Endodermal cell (in vitro differentiated cells): ENCODE measurements at places on chromosomes 5 and 9. TPM values are rescaled to one million over a fixed set of nuclear protein-coding genes. Genes with fewer than 3 reads are reported as not detected.
A peak's percentile ranks its signal among the peaks of the same experiment; 100 is the strongest.

The PCDHA12 gene
- total RNA-seq: 8.9 to 11.7 TPM (median 11.2 TPM) in 3 replicates

DNA sequence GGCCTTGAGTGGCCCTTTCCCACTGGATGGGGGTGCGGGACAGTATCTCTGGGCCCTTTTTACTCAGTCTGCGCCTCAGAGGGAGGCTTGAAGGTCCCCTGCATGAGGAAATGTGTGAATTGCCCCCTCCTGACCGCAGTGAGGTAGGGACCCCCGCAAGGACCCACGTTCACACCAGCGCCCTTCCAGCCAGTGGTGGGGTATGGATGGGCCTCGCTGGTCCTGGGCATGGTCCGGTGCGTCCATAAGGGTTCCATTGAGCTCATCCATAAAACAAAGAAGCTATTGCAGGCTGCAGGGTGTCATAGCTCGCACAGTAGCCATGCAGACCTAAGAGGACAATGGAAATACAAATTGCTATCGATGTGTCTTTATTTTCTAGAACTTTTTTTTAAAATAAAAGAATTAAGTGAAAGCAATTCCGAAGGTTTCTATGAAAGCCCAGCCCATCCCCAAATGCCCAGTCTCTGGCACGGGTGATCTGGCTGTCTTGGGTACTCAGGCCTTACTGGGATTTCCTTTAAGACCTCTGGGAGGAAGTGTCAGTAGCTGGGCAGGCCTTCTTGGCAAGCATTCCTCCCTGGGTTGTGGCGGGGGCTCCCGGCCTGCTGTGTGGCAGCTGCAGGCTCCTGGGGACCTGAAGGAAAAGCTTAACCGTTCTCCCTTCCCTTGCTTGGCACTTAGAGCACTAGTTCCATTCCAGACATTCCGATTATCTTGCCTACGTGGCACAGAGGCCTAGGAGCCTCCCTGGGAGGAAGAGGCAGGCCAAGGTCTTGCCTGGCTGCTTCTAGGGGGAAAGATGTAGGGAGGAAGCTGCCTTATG is 1.5 kb upstream of the SEMA5A start:
- peak overlapping the region; percentile 97 for H3K4me3 ChIP-seq
- peaks cover 3% of the 10 kb centered on the region for H3K4me1 ChIP-seq
- peaks cover 59% of the 10 kb centered on the region for H3K36me3 ChIP-seq
- H3K27ac ChIP-seq: peak overlapping the region; percentile 30
- no peaks in the 10 kb centered on the region for H3K27me3 ChIP-seq

DNA sequence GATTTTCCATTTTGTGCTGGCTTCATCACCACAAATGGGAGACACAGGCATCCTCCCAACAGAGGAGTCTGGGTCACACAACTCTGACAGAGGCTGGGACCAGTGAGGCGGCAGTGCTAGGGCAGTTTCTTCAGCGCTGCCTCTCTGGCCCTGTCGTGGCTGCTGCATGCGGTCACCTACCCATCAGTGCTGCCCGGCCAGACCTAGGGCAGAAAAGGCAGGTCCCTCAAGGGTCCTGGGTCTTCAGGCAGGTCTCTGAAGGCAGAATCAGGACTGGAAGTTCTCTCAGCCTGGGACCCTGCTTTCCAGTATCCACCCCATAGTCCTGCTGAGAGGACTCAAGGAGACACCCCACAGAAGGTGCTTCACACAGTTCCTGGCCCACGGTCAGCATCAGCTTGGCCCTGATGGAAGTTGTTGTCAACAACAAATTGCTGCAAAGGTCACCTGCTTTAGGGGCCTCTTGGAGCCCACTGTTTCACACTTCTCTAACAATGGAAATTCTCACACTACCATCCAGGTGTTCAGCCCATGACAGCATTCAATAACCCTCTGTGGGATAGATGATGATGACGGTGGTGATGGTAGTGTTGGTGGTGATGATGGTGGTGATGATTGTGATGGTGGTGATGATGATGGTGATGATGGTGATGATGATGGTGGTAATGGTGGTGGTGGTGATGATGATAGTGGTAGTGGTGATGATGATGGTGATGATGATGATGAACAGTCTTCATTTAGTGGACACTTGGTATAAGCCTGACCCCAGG is 146.4 kb upstream of the PPP1R26 start:
- no peaks in the 10 kb centered on the region for H3K27me3 ChIP-seq
- no peak overlapping the region for H3K4me3 ChIP-seq
- no peaks in the 10 kb centered on the region for H3K36me3 ChIP-seq

- H3K36me3 ChIP-seq: peaks cover 27% of the 10 kb centered on the region
- no peak for DNase-seq
- no peak overlapping the region for H3K4me3 ChIP-seq
- no peaks in the 10 kb centered on the region for H3K27me3 ChIP-seq
Measured at GRCh38 chr5:177474846-177475562, 1.6 kb upstream of the DBN1 start.

DNA sequence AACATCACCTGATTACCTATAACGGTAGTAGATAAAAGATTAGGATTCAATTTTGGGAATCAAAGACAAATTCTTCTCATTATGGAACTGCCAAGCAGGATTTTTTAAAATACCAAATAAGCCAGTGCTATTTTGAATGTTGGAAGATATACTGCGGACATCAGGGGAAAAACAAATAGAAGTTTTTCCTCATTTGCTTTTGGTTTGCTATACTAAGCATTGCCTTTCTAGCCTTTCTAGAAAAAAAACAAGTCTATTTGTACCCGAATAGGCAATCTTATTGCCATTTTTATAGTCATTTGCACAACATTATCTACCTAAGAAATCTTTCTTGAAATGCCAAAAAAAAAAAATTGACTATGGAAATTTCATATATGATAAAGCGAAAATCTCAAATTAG is 379.5 kb downstream of the CDH10 start:
- no peaks in the 10 kb centered on the region for H3K36me3 ChIP-seq
- no peak overlapping the region for H3K27ac ChIP-seq
- H3K27me3 ChIP-seq: peaks cover 82% of the 10 kb centered on the region
- no peaks in the 10 kb centered on the region for H3K4me1 ChIP-seq

GRCh38 chr9:137126786-137127185 is 12.2 kb upstream of the GRIN1 start:
- no peak overlapping the region for H3K27ac ChIP-seq
- H3K27me3 ChIP-seq: no peaks in the 10 kb centered on the region
- H3K4me3 ChIP-seq: no peak overlapping the region
- no peak for DNase-seq

The ADAMTSL1 gene
- 0.19 TPM in 1 of 3 replicates, not detected in the others for total RNA-seq

The C9orf152 gene
- total RNA-seq: not detected in 3 replicates

The ENTPD2 gene
- total RNA-seq: 2.4 and 4.0 TPM in 2 replicates

DNA sequence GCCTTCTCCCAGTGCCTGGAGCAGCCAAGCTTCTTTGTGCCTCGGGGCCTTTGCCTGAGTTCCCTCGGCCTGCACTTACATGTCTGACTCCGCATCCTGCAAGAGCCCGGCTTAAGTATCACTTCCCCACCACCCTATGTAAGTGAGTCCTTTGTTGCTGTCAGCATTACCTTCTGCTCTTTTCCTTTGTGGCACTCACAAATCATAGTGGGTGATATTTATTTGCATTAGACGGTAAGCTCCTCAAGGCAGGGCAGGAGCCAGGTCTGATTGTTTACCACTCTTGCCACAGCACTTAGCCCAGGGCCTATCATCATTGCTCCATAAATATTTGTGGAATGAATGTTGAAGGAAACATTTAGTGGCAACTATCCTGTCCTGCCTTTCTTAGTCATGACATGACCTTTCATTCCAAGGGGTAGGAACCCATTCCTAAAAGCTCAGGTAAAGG is 4.8 kb downstream of the GM2A start:
- H3K4me3 ChIP-seq: no peak overlapping the region
- no peak for DNase-seq
- H3K27ac ChIP-seq: no peak overlapping the region
- H3K27me3 ChIP-seq: no peaks in the 10 kb centered on the region

The SLC4A9 gene
- total RNA-seq: 0.84 to 1.4 TPM (median 1.1 TPM) in 3 replicates

The DMGDH gene
- 0.66 and 0.73 TPM in 2 replicates for total RNA-seq

The ADAMTS13 gene
- 18.8 to 24.6 TPM (median 21.7 TPM) in 3 replicates for total RNA-seq

DNA sequence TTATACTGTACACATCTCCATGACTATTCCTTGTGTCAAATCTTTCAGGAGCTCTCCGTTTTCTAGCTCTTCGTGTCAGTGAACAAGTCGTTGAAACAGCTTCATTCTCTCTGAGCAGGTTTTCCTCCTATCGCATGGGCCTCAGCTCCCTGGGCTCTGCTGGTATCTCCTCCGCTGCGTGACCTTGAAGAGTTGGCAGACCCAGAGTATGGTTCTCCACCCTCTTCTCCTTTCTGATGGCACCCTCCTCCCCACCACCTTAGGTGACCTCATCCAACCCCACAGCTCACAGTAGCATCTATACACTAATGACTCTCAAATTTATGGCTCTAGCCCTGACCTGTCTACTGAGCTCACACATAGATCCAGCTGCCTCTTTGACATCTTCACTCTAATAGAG is 36.0 kb upstream of the PDE8B start:
- H3K4me1 ChIP-seq: no peaks in the 10 kb centered on the region
- DNase-seq: no peak
- no peak overlapping the region for H3K4me3 ChIP-seq

GRCh38 chr9:3807601-3808000 is 281.8 kb upstream of the RFX3 start:
- H3K27me3 ChIP-seq: no peaks in the 10 kb centered on the region
- peaks cover 28% of the 10 kb centered on the region for H3K36me3 ChIP-seq
- peaks cover 4% of the 10 kb centered on the region for H3K4me1 ChIP-seq
- no peak overlapping the region for H3K27ac ChIP-seq
- DNase-seq: no peak
- H3K4me3 ChIP-seq: no peak overlapping the region

The IL11RA gene
- total RNA-seq: 6.9 and 8.7 TPM in 2 replicates

The GKAP1 gene
- 13.5 to 16.5 TPM (median 14.2 TPM) in 3 replicates for total RNA-seq

GRCh38 chr9:107481035-107481434 is 8.5 kb downstream of the KLF4 start:
- H3K27ac ChIP-seq: no peak overlapping the region
- DNase-seq: no peak
- no peaks in the 10 kb centered on the region for H3K36me3 ChIP-seq
- no peaks in the 10 kb centered on the region for H3K4me1 ChIP-seq
- peaks cover 12% of the 10 kb centered on the region for H3K27me3 ChIP-seq

- H3K4me3 ChIP-seq: no peak overlapping the region
- H3K4me1 ChIP-seq: peaks cover 8% of the 10 kb centered on the region
- H3K27me3 ChIP-seq: no peaks in the 10 kb centered on the region
- H3K27ac ChIP-seq: no peak overlapping the region
Measured at GRCh38 chr5:33479311-33479710, 38.5 kb downstream of the TARS1 start.

- H3K27me3 ChIP-seq: no peaks in the 10 kb centered on the region
- no peaks in the 10 kb centered on the region for H3K4me1 ChIP-seq
- H3K36me3 ChIP-seq: no peaks in the 10 kb centered on the region
- no peak overlapping the region for H3K4me3 ChIP-seq
- H3K27ac ChIP-seq: no peak overlapping the region
Measured at GRCh38 chr5:15786884-15787283, 286.9 kb downstream of the FBXL7 start.

The C5orf52 gene
- total RNA-seq: not detected in 3 replicates

The PCDHB11 gene
- total RNA-seq: 1.7 to 2.6 TPM (median 2.3 TPM) in 3 replicates

- no peaks in the 10 kb centered on the region for H3K36me3 ChIP-seq
- H3K4me3 ChIP-seq: no peak overlapping the region
- peaks cover 13% of the 10 kb centered on the region for H3K27me3 ChIP-seq
Measured at GRCh38 chr5:150213530-150213929, 23.7 kb downstream of the SLC6A7 start.

The ASPN gene
- total RNA-seq: not detected in 3 replicates

The CMBL gene
- 15.9 to 20.5 TPM (median 17.8 TPM) in 3 replicates for total RNA-seq

DNA sequence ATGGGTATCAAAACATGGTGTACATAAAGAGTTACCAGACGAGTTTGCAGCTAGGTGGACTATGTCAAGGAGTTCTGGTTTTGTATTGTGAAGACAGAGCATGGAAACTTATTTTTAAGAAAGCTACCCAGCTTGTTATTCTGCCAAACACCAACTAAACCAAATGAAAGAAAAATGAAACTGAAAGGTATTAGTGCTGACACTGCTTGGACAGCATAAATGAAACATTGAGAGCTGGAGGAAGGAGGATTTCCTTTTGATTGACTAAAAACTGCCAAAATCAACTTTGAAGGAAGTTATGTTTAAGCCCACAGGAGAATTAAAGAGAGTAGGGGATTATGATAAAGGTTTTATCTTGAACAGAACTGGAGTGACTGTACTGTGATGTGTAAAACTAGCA is 766.2 kb downstream of the PTPRD start:
- no peak overlapping the region for H3K4me3 ChIP-seq
- no peaks in the 10 kb centered on the region for H3K27me3 ChIP-seq
- no peaks in the 10 kb centered on the region for H3K4me1 ChIP-seq
- H3K27ac ChIP-seq: no peak overlapping the region
- H3K36me3 ChIP-seq: no peaks in the 10 kb centered on the region

DNA sequence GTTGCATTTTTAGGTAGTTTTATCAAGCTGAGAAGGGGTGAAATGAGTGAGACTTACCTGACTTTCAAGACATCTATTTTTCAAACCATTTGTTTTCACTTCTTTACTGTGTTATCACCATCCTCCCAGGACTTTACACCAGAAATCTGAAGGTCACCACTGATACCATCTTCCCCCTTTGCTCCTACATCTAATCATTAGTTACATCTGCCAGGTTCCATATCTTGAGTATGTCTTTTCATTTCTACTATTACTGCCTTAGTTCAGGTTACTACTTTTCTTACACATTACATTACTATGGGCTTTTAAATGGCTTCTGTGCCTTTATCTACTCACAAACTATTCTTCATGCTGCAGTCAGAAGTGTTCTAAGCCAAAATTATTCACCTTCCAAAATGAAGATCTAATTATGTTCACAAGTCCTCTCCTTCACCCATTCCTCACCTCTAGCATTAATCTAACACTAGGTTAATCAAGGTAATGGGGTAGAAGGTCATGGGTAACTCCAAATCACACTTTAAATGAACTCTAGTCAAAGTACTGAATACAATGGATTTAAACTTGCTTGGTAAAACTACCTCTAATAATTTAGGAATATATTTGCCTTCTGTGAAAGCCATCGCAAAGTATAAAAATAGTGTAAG is 2.1 kb upstream of the HSDL2 start:
- no peak overlapping the region for H3K27ac ChIP-seq
- no peak for DNase-seq
- peak overlapping the region; percentile 96 for H3K4me3 ChIP-seq
- H3K36me3 ChIP-seq: no peaks in the 10 kb centered on the region
- H3K27me3 ChIP-seq: no peaks in the 10 kb centered on the region

DNA sequence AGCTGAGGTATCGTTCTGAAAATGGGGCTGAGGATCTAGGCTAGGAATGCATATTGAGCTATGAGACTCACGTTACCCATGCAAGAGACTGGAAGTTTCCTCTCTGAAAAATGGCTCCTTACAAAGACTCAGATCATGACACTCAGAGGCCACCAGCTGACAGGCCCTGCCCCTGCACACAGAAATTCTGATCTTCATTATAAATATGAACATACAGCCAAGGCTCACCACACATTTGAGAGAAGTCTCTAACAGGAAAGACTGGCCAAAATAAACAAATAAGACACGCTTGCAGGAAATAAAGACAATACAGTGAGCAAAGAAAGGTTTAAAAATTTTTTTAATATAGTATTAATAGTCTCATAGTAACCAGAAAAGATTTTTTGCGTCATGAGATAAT is 365.9 kb downstream of the NFIB start:
- no peak for DNase-seq
- H3K27ac ChIP-seq: no peak overlapping the region
- no peaks in the 10 kb centered on the region for H3K4me1 ChIP-seq
- no peaks in the 10 kb centered on the region for H3K27me3 ChIP-seq

GRCh38 chr5:116360008-116360853 is 214.4 kb downstream of the SEMA6A start:
- H3K36me3 ChIP-seq: no peaks in the 10 kb centered on the region
- H3K4me1 ChIP-seq: no peaks in the 10 kb centered on the region
- no peak for DNase-seq
- no peak overlapping the region for H3K27ac ChIP-seq
- no peaks in the 10 kb centered on the region for H3K27me3 ChIP-seq

The SPATA6L gene
- total RNA-seq: 1.9 and 2.0 TPM in 2 replicates
